Gastrocnemius medialis (tissue), 4 donors: ENCODE measurements at places on chromosomes 3 and 15. TPM values are rescaled to one million over a fixed set of nuclear protein-coding genes. Genes with fewer than 3 reads are reported as not detected.

SEC61A1 gene
- total RNA-seq, result 81.6 TPM

SOX2 gene
- total RNA-seq, result 0.53 TPM

PEX5L gene
- 0.16 TPM for total RNA-seq

DNA sequence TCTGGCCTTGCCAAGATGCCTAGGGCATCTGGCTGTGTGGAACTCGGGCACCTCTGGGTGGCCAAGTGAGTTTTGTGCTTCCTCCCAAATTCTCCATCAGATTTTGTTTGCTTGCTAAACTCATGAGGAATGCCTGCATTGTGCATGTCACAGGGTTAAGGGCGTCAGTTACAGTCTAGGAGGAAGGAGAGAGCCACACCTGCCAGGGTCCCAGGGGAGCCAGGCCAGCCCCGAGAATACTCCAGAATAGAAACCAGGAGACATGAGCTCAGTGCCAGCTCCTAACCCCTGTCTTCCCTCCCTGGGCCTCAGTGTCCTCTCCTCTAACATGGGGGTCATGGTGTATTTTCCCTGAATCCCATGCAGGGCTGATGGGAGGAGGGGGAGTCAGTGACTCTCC lies 22.0 kb upstream of the SKOR1 start:
- no peak overlapping the region for H3K4me3 ChIP-seq
- H3K27me3 ChIP-seq, result no peaks in the 10 kb centered on the region
- no peak for DNase-seq

GRCh38 chr3:189954733-189955665 lies 165.7 kb downstream of the P3H2 start:
- no peak for DNase-seq
- H3K27ac ChIP-seq, result no peak overlapping the region
- no peak overlapping the region for H3K4me3 ChIP-seq
- no peaks in the 10 kb centered on the region for H3K36me3 ChIP-seq
- H3K27me3 ChIP-seq, result no peaks in the 10 kb centered on the region
- no peaks in the 10 kb centered on the region for H3K4me1 ChIP-seq

- H3K36me3 ChIP-seq, result no peaks in the 10 kb centered on the region
- H3K4me3 ChIP-seq, result no peak overlapping the region
- H3K27me3 ChIP-seq, result no peaks in the 10 kb centered on the region
These were observed 161.4 kb upstream of the LRTM1 start for GRCh38 chr3:55089211-55089610.

DNA sequence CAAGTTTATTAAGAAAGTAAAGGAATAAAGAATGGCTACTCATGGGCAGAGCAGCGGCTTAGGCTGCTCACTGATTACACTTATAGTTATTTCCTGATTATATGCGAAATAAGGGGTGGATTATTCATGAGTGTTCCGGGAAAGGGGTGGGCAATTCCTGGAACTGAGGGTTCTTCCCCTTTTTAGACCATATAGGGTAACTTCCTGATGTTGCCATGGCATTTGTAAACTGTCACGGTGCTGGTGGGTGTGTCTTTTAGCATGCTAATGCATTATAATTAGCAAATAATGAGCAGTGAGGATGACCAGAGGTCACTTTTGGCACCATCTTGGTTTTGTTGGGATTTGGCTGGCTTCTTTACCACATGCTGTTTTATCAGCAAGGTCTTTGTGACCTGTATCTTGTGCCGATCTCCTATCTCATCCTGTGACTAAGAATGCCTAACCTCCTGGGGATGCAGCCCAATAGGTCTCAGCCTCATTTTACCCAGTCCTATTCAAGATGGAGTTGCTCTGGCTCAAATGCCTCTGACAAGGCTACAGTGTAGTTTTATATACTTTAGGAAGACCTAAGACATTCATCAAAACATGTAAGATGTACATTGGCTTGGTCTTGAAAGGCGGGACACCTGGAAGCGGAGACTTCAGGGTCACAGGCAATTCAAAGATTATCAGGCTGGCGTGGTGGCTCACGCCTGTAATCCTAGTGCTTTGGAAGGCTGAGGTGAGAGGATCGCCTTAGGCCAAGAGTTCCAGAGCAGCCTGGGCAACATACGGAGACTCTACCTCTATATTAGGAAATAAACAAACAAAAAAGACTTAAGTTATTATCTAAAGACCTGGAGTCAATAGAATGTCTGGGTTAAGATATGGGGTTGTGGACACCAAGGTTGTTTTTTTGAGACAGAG lies 3.2 kb upstream of the BLOC1S6 start:
- H3K36me3 ChIP-seq, result no peaks in the 10 kb centered on the region
- H3K27ac ChIP-seq, result no peak overlapping the region
- peaks cover 19% of the 10 kb centered on the region for H3K4me1 ChIP-seq

DNA sequence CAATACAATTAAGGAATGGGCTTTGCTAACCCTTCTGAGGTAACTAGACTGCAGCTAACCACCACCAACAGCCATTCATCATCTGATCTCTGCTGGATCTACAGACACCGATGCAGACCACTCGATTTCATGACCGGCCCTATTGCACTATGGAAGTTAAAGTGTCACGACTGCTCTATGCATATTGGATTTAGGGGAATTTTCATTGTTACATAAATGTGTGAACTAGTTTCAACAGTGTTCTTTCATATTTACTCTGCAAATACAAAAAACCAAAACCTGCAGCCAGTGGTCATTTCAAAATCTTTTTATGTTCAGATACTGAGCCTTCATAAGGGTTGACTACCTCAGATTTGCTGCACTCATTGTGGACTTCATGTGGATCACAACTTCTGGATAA lies 14.5 kb downstream of the CDV3 start:
- peaks cover 5% of the 10 kb centered on the region for H3K36me3 ChIP-seq
- no peak overlapping the region for H3K4me3 ChIP-seq
- DNase-seq, result no peak

DNA sequence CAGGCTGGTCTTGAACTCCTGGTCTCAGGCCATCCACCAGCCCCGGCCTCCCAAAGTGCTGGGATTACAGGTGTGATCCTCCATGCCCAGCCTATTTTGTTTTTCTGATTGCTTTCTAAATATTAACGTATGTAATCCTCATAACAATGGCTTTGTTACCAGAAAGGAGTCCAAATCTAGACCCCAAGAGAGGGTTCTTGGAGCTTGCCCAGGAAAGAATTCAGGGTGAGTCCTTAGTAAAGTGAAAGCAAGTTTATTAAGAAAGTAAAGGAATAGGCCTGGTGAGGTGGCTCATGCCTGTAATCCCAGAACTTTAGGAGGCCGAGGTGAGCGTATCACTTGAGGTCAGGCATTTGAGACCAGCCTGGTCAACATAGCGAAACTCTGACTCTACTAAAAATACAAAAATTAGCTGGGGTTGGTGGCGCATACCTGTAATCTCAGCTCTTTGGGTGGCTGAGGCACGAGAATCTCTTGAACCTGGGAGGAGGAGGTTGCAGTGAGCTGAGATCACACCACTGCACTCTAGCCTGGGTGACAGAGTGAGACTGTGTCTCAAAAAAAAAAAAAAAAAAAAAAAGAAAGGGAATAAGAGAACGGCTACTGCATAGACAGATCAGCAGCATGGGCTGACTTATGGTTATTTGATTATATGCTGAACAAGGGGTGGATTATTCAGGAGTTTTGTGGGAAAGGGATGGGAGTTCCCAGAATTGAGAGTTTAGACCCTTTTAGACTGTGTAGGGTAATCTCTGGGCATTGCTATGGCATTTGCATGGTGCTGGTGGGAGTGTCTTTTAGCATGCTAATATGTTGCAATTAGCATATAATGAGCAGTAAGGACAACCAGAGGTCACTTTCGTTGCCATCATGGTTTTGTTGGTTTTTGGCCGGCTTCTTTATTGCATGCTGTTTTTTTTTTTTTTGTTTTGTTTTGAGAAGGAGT lies 36.1 kb downstream of the TYRO3 start:
- no peak overlapping the region for H3K27ac ChIP-seq
- DNase-seq, result no peak
- H3K4me3 ChIP-seq, result no peak overlapping the region
- no peaks in the 10 kb centered on the region for H3K4me1 ChIP-seq

DNA sequence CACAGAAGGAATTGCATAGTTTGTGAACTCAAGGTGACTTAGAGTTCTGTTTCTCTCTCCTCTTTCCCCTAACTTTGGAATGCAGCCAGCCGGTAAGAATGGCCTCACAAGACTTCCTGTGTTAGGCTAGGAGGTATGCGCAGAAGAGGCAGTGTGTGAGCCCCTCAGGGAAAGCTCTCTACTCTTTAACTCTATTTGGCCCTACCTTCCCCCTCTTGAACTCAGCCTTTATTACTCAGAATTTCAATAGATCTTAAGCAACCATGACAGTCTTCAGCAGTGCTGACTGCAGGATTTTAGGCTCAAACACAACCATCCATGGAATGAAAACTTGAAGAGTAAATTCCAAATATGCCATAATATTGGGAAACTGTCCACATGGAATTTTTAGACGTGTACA lies 209.5 kb downstream of the DTWD1 start:
- H3K27me3 ChIP-seq, result no peaks in the 10 kb centered on the region
- H3K4me3 ChIP-seq, result no peak overlapping the region
- DNase-seq, result no peak
- no peak overlapping the region for H3K27ac ChIP-seq
- H3K4me1 ChIP-seq, result no peaks in the 10 kb centered on the region

- no peaks in the 10 kb centered on the region for H3K27me3 ChIP-seq
- no peak overlapping the region for H3K27ac ChIP-seq
- no peak for DNase-seq
- no peak overlapping the region for H3K4me3 ChIP-seq
- H3K4me1 ChIP-seq, result no peaks in the 10 kb centered on the region
These were observed 57.6 kb upstream of the FXR1 start for GRCh38 chr3:180854887-180855286.
